Stimulated activated CD4-positive, alpha-beta T cell treated with anti-CD3 and anti-CD28 coated beads, TNF-alpha, amount 100 ng/mL, for 1 hour (primary cell): ENCODE measurements at places on chromosomes 13 and 19.

DNA sequence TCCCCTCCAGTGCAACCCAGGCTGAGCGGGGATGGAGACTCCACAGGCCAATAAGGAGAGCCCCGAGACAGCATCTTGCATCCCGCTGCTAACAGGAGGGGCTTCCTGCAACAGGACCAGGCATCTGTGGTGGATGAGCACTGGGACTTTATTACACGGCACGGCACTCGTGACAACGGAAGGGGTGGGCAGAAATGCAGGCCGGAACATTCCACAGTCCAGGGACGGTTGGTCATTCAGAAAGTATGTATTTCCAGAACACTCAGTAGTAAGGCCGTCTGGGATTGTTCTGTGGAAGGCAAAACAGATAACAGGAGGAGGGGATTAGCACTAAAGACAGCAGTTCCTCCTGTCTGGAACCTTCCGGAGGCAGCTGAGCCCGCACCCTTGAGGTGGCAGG lies 3.3 kb upstream of the TM6SF2 start:
- no peak for DNase-seq

- no peak for DNase-seq
These were observed 44.0 kb downstream of the NFIX start for GRCh38 chr19:13039211-13039789.

DNA sequence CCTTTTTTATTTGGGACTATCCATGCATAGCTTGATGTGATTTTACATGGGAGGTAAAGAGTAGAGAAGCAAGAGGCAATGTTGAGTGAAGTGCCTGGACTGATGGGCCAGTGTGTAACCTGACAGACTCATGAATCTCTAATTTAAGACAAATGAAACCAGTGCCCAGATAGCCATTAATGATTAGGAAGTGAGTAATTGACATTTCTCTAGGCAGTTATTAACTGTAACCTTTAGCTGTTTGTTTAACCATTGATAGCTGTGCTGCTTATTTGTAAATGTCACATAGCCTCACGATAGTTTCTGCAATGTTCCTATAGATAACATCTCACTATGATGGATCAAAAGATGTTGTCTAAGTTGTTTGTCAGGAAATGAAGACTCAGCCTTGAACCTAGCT lies 1047.5 kb upstream of the SPRY2 start:
- no peak for DNase-seq

GRCh38 chr19:53782698-53783097 lies 41.4 kb downstream of the NLRP12 start:
- no peak for DNase-seq

DNA sequence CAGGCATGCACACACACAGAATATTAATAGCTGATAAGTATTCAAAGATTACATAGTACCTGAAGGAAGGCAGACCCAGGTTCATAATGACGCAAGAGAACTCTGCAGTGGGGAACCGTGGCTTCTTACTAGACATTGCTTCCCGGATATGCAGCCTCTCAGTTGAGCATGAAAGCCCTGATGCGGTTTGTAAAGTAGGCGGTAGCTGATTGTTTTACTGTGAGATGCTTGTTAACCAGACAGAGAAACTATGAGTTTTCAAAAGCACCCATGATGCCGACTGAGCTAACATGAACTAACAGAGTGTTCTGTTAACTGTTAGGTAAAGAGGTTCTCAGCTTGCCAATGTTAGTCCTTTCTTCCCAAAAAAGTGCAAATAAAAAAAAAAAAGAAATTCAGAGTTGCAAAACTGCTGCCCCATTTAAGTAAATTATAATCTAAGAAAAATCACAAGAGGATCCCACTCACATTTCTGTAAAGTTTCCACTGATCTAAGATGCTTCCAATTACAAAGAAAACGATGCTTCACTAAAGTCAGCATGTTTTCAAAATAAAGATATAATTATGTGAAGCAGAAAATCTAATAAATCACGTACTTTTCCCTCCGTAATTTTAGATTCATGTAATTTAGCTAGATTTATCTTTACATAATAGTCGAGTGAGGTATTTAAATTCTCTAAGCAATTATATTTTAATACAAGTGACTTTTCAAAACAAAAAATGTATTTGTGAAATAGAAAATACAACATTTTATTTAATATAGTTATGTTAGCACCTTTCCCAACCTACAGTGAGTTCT lies 2.2 kb downstream of the FLT1 start:
- DNase-seq, result peak; percentile 11
